ENCODE measurements at places on chromosomes 13 and 19.

DNA sequence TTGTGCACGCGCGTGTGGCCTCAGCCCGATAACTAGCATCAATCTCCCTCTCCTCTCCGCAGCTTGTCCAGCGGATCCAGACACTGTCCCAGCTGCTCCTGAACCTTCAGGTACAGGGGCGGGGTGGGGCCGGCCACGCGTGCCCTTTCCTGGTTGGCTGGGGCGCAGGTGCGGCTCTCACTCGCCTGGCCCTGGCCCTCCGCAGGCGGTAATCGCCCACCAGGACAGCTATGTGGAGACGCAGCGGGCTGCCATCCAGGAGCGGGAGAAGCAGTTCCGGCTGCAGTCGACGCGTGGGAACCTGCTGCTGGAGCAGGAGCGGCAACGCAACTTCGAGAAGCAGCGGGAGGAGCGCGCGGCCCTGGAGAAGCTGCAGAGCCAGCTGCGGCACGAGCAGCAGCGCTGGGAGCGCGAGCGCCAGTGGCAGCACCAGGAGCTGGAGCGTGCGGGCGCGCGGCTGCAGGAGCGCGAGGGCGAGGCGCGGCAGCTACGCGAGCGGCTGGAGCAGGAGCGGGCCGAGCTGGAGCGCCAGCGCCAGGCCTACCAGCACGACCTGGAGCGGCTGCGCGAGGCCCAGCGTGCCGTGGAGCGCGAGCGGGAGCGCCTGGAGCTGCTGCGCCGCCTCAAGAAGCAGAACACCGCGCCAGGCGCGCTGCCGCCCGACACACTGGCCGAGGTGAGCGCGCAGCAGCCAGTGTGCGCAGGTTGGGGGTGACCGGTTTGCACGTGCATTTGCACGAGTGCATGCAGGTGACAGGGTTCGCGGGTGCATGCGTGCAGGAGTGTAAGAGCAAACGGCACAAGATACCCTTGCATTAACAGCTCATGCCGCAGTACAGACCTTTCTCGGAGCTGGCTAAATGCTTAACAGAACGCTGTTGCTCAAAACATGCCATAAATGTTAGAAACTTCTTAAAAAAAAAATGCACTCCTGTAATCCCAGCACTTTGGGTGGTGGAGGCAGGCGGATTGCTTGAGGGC, 21.5 kb downstream of the PEX11G start:
- no peak for DNase-seq

DNA sequence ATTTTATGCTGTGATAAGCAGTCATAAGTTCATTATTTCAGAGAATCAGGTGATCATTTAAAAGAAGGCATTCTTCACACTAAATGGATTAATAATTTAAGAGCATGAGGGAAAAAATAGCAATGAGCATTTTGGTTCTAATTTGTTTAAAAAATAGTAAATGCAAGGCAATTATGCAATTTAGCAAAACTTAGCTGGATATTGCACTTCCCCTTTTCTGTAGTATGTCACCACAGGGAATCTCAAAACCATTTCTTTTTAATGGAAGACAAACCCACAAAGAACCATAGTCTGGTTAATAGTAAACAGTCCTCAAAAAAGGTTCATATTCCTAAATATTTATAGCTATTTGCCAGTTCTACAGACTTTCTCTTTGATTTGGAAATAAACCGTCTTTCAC, 30.2 kb downstream of the COG6 start:
- DNase-seq: no peak

GRCh38 chr19:31226151-31226935, 122.9 kb downstream of the TSHZ3 start:
- DNase-seq: no peak

DNA sequence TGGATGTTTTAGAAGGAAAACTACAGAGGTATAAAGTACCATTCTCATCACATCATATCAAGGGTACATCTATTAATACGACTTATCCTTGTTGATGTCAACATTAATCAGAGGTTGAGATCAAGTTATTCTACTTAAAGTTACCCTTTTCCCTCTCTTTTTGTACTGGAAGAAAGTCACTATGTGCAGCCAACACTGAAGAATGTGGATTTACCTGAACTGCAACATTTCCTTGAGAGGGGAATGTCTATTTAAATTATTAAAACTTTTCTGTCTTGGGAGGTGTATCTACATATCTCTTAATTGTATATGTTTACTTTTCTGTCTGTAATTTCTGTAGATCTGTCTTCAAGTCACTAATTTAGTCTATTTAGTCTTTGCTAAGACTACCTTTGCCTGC, 2.5 kb upstream of the FBXL3 start:
- DNase-seq: no peak

DNA sequence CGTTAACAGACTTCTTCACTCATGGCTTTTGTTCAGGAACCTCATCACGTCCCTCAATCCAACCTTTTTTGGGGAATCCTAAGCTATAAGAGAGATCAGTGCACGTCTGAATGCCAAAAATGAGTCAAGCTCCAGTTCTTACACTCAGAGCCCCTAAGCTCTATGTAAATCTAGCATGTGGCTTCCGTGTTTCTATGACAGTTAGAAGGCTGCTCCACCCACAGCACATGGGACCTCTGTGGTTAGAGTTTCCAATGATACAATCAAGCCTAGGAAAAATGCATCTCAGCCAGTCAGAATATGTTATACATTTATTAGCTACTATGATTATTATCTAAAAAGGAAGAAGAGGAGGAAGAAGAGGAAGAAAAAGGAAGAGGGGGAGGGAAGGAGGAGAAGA, 135.9 kb downstream of the ENOX1 start:
- DNase-seq: no peak

DNA sequence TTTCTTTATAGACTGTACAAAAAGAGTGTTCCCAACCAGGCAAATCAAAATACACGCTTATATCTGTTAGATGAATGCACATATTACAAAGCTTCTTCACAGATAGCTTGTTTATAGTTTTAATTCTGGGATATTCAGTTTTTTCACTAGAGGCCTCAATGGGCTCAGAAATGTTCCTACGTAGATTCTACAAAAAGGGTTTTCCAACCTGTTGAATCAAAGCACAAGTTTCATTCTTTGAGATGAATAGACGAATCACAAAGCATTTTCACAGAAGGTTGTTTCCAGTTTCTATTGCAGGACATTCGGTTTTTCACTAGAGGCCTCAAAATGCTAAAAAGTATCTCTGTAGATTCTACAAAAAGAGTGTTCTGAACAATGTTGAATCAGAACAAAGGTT, 1490.3 kb downstream of the UQCRFS1 start:
- no peak for DNase-seq

DNA sequence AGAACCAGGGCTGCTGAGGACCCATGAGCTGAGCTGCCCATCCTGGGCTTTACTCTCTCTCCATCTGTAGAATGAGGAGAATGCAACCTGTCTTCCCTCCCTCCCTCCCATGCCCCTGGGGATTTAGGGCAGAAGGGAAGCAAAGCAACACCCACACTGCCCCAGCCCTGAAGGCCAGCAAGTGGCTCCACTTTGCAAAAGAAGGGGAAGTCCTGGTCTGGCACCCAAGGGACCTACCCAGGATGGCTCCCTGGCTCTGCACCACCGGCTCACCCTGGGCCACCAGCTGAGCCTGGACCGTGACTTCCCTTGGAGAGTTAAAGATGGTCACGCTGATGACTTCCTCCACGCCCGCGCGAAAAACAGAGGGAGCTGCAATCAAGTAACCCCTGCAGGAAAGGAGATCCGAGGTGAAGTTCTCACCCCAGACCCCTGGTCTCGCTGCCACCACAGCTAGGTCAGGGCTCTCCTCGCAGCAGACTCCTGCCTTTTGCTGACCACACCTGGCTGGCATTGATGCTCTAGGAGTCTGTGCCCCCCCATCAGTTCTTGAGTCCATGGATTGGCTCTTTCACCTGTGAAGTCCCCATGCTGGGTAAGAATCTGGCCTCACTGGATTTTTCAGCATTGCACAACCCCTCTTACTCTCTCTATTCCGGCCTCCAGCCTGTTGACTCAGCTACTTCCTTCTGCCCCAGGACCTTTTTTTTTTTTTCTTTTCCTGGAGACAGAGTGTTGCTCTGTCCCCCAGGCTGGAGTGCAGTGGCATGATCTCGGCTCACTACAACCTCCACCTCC, 4.6 kb downstream of the CPAMD8 start:
- no peak for DNase-seq

- no peak for DNase-seq
Measured at GRCh38 chr19:31073485-31074198, 275.6 kb downstream of the TSHZ3 start.

GRCh38 chr19:46732172-46732938, 13.5 kb upstream of the FKRP start:
- no peak for DNase-seq

DNA sequence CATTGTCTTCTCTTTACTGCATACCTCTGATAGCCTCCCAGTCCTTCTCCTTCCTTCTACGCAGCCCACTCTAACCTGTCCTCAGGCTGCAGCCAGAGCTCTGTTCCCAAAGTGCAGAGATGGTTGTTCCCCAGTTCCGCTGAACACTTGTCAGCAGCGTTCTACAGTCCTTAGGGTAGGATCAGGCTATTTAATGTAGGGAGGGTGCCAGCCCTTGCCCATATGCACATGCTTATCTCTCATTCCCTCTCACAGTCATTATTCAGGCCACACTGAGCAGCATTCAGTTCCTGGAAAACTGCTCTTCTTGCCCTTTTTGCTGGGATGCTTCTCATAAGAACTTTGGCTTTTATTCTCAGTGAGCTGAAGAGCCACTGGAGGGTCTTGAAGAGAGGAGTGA, 180.7 kb downstream of the MTUS2 start:
- no peak for DNase-seq

GRCh38 chr13:44049081-44049945, 169.6 kb downstream of the LACC1 start:
- no peak for DNase-seq

DNA sequence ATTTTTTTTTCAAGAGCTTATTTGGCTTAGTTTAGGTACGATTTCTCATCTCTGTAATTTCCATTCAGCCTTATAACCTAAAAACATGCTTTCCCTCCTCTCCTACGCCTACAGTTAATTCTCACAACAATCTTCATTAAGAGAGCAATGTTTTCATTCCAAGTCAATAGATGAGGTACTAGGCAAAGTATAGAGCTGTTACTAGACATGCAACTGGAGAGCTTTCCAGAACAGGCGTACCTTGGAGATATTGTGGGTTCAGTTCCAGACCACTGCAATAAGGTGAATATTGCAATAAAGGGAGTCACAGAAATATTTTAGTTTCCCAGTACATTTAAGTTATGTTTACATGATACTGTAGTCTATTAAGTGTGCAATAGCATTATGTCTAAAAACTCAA, 34.8 kb downstream of the TGDS start:
- no peak for DNase-seq

DNA sequence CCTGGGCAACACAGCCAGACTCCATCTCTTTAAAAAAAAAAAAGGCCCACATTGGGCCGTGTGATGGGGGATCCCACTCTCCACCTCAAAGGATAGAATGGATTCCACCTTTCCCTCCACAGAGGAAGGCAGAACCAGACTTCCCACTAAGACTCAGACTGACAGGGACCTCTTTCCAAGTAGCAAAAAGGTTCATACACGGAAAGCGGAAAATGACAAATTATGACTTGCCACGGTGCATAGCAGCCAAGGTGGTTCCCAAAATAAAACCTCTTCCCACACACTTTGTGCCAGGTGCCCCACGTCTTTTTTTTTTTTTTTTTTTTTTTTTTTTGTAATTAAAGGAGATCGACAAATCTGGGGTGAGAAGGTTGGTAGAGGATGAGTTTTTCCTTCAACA, 14.4 kb upstream of the TTYH1 start:
- DNase-seq: no peak

GRCh38 chr13:105948143-105948542, 587.3 kb downstream of the EFNB2 start:
- DNase-seq: no peak

GRCh38 chr13:98977568-98978265, at the start of gene DOCK9:
TSS of gene DOCK9 (minus strand) at chr13:98978064. CDS start at chr13:98977909, 155 bp downstream.
- no peak for DNase-seq

DNA sequence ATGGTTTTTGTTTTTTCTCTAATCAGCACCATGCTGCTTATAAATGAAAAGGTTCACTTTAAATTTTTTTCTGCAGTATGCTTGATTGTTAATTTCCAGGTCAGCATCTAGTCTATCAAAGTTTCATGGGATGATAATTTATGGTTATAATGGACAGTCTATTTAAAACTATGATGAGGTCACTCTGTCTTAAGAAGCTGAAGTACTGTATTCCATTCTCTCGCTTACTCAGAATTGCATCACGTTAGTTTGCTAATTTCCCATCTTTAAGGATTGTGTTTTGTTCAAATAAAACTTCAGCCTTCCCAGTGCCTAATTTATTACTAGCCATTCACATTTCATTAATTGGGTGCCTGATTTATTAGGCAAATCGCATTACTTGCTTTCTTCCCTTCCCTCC, 94.3 kb downstream of the GPC6 start:
- DNase-seq: no peak

DNA sequence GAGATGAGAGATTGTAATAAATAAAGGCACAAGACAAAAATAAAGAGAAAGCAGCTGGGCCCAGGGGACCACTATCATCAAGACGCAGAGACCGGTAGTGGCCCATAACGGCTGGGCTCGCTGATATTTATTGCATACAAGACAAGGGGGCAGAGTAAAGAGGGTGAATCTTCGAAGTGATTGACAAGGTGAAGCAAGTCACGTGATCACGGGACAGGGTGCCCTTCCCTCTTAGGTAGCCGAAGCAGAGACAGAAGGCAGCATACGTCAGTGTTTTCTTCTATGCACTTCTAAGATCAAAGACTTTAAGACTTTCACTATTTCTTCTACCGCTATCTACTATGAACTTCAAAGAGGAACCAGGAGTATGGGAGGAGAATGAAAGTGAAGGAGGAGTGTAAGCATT, 4.6 kb upstream of the PRKCG start:
- peak; percentile 58 for DNase-seq

DNA sequence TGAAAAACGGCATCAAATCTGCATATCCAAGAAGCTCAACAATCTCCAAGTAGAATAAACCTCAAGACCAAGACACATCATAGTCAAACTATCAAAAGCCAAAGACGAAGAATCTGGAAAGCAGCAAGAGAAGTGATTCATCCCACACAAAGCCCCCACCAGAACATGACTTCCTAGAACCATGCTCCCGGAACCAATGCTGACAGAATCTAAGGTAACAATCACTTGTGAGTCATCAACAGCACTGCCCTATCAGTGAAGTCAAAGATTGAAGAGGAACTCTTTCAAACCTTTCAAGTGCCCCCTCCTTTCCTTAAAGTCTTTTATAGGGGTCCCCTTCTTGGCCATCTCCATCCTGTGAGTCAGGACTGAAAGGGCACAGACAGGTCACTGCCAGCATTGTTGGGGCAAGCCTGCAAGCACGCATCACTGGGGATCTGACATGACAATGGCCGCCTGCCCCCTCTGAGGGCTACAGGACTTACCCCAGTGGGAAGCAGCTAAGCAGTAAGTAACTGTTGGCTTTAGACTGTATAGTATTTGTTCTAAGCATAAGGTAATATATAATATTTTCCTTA, at the start of gene CCDC70:
CCDC70 (plus strand) TSS at position 247 of the 578 bp plus-strand sequence. CDS start 3,443 bp downstream, outside the sequence.
- no peak for DNase-seq

GRCh38 chr19:17582613-17583012, 27.2 kb downstream of the COLGALT1 start:
- DNase-seq: no peak

GRCh38 chr19:9932835-9933234, 3.5 kb downstream of the OLFM2 start:
- no peak for DNase-seq

Data from CD4-positive, CD25-positive, alpha-beta regulatory T cell (primary cell).